ENCODE measurements at places on chromosomes 1 and 21. TPM values are rescaled to one million over a fixed set of nuclear protein-coding genes. Genes with fewer than 3 reads are reported as not detected.

The SH3D21 gene
- 4.8 TPM for total RNA-seq

The ZNF697 gene
- total RNA-seq = 17.3 TPM

The MTHFR gene
- 18.9 TPM for total RNA-seq

The FMOD gene
- total RNA-seq = not detected

The PEX10 gene
- total RNA-seq = 89.6 TPM

The AMY2A gene
- not detected for total RNA-seq

- no peak for DNase-seq
Observed at GRCh38 chr1:232421143-232421796, 208.7 kb downstream of the SIPA1L2 start.
